ENCODE measurements at places on chromosomes 4 and X.
A peak's percentile ranks its signal among the peaks of the same experiment; 100 is the strongest.

DNA sequence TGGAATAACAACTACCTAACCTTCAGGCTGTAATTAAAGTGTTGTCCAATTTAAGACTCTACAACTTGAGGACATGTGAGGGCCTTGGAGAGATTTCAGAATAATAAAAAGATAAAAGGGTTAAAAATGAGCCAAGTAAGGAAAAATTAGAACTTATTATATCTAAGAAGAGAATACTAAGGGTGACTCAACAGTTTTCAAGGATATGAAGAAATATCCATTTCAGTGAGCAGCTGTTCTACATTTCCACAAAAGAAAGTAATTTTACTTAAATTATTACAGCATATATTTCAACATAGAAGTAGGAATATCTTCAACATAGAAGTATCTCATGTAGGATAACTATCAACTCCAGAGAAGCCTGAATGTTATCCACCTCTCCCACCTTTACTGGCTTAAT lies 11.3 kb downstream of the SNX12 start:
- DNase-seq, result no peak

GRCh38 chr4:135371137-135371536 lies 1169.5 kb upstream of the PABPC4L start:
- DNase-seq, result no peak

- no peak for DNase-seq
These were observed 62.3 kb upstream of the SHOX start for GRCh38 chrX:568311-568710.

DNA sequence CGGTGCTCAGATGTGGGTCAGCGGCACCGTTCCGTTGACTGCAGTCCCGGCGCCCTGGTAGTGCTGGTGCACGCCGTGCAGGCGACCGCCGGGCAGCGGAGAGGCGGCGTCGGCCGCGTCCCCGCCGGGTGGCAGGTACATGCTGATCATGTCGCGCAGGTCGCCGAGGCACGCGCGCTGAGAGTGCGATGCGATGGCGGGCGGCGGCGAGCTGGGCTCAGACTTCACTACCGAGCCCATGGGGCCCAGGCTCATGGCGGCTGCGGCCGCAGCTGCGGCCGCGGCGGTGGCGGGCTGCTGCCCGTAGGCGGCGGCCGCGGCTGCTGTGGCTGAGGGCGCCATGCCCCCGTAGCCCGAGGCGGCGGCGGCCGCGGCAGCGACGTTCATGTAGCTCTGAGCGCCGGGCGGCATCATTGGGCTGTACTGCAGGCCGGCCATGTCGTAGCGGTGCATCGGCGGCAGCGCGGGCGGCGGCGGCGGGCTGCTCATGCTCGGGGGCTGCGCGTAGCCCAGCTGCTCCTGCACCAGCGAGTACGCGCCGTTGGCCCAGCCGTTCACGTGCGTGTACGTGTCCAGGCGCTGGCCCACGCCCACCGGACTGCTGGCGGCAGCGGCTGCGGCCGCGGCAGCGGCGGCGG lies 1.0 kb downstream of the SOX3 start:
- no peak for DNase-seq

DNA sequence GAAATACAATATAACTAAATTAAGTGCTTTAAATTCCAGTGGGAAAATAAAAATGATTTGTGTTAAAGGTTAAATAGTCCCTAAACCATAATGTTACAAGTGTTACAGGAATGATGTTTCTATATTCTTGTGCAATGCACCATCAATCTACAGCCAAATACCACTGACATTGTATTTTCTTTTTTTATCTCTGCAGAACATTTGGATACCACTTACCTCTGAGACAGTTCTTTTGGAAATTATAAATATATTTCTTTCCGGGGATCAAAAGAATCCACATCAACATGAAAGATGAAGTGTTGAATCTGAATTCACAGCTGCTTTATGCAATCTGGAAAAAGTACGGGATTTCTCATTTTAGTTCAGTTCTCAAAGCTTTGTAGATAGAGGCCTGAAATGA lies 518.3 kb upstream of the AGA start:
- DNase-seq, result no peak

DNA sequence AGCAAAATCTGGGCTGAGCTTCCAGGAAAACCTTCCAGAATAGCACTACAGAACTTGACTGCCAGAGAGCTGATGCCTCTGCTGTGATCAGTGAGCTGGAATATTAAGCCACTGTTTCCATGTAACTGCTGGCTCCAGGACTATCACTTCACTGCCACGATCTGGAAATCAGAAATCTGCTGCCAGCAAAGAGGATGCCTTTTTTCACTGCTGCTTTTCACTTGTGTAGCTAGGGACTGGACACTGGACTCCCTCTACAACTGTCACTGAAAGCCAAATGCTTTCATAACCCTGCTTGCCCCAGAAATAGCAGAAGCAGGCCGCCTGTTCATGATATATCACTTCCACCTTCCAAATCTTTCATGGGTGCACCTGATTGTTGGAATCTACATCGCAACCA lies 9.4 kb upstream of the AP1S2 start:
- no peak for DNase-seq

DNA sequence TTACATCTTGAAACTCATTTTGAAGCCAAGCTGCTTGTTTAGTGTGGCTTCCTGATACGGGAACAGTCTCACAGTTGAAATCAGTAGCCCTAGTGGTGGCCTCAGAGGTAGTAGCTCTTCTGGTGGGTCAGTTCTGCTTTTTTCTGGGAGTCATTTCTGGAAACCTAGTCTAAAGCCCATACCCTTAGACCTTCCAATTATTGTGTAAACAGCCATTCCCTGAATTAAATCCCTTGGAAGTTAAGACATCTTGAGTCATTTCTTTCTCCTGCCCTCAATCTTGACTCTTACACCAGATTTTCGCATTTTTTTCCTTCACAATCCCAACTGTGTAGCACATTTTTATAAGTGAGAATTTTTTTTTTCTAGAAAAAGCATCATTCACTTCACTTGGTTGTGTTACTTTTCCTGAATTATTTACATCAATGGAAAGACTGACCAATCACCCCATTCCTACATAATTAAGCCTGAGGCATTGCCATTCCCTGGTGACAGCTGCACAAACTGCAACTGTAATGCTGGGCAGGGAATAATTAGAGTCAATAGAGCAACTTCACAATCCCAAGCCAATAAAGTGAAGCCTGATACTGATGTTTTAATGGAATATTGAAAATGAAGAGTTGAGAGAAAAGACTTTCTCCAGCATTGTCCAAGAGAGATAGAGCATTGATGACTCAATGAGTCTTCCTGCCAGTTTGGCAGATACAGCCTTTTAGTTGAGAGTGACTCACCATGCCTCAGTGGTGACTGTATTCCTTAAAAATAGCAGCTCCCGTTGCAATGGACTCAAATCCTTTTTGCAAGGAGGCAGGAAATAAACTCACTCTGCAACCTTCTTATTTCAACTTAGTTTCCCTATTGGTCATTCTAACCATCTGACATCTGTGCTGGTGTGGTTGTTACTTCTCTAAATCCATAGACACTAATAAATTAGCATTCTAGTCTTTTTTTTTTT lies 13.0 kb upstream of the SEPSECS start:
- DNase-seq, result no peak

- DNase-seq, result peak; percentile 52
These were observed 1.6 kb downstream of the LONRF3 start for GRCh38 chrX:118975831-118976598.

DNA sequence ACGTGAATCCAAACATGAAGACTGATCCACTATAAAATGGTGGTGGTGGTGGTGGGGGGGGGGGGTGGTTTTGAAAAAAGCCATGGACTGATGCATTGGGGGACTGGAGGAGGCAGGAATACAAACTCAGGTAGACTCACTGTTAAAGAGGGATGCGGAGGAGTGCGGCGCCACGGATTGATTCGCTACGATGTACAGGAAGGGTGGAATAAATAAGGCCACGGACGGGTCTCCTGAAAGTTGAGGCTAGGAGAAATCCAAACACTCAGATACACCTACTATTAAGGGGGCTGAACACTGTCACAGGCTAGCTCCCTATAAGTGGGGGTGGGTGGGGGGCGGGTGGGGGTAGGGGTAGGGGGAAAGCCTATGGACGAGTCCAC lies 591 bp downstream of the ELK1 start:
- no peak for DNase-seq

DNA sequence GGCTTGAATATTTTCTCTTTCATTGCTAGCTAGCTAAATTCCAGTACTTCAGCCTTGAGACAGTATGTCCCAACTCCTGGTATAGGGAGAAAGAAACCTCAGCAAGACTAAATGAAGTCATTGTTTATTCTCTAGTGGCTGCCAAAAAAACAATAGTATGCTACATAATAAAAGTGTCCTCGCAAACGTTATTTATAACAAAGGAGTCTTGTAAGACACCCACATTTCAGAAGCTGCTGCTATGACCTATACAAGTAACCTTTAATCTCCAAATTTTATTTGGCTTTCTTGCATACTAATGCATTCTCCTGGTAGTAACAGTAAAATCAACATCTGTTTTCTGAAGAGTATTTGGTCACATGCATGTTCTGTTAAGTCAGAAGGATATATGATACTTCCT lies 28.8 kb downstream of the NEK1 start:
- DNase-seq, result no peak

GRCh38 chr4:14916554-14917297 lies 85.6 kb upstream of the CPEB2 start:
- no peak for DNase-seq

DNA sequence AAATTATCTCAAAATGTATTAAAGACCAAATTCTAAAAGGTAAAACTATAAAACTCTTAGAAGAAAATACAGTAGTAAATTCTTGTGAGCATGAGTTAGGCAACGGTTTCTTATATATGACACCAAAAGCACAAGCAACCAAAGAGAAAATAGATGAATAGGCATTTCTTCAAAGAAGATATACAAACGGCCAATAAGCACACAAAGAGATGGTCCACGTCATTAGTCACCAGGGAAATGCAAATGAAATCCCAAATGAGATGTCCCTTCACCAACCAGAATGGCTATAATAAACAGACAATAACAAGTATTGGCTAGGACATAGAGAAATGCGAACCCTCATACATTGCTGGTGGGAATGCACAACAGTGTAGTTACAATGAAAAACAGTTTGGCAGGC lies 44.6 kb downstream of the RAB33A start:
- DNase-seq, result no peak

GRCh38 chrX:329291-329910 lies 10.8 kb upstream of the GTPBP6 start:
- DNase-seq, result no peak

- no peak for DNase-seq
These were observed 36.5 kb downstream of the DCHS2 start for GRCh38 chr4:154455111-154455510.

DNA sequence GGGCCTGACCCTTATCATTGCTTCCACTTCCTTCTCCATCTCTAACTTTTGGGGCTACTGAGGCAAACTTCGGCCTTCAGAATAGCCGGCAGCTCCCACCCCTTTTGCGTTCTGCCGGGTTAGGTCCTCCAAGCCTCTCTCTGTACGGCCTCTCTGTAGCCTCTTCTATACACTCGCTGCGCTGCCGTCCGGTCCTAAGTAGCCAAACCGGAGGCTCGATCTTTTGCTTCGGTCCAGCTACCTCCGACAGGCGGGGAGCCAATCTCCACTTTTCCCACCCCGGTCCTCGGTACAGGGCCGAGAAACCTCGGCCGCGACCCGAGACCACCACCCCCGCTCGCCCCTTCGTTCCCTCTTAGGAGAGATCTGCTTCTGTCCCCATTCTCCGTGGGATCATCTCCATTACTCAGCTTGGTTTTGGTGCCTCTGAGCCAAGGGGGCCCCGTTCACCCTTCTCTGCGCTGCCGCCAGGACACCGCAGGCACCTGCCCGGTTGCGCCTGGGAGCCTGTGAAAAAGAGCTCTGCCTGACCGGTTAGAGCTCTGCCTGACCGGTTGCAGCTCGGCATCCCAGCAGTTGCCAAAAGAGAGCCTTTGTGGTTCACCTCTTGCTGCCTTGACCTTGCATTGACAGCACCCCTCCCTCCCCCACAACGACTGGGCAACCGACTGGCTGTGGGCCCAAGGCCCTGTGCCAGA lies 1.0 kb upstream of the HTR2C start:
- DNase-seq, result no peak

DNA sequence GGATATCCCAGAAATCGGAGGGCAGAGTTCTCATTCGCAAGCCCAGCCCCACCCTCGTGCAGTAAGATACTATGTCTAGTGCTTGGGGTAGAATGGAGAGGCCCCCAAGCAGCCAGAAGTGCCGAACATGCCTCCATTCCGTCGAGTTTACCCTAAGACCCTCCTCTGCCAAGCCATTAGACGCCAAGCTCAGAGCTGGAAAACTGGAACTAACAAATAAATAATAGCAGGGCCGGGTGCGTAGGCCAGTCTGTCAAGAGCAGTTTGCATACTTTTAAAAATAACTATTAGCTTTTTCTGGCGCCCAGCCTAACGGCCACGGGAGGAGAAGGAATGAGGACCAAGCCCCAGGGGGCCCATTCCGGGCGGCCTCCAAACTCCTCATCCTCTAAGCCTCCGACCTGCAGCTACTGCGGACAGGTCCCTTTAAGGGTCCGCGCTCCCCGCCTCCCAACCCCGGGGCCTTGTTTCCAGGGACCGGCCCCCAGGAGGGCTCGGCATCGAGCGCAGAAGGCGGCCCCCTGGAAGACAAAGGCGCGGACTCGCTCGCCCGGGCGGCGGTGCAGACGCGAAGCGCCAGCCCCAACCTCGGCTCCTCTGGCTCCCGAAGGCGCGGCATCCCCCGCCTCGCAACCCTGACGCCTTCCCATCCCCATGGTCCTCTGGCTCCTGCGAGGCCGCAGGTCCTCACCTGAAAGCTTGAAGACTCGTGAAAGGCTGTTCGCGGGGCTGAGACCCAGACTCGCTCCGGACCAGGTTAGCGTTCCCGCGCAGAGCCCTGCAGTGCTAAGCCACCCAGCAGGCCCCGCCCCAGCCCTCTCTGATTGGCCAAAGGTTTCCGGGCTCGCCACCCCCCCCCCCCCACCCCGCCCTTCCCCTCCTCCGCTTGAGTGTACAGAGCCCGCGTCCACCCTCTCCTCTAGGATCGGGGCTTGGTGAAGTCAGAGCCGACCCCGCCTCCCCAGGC lies at the start of gene TMSB15A:
Gene TMSB15A, minus strand, starts transcription at position 765 of the 967 bp plus-strand sequence.
- DNase-seq, result peak; percentile 31

DNA sequence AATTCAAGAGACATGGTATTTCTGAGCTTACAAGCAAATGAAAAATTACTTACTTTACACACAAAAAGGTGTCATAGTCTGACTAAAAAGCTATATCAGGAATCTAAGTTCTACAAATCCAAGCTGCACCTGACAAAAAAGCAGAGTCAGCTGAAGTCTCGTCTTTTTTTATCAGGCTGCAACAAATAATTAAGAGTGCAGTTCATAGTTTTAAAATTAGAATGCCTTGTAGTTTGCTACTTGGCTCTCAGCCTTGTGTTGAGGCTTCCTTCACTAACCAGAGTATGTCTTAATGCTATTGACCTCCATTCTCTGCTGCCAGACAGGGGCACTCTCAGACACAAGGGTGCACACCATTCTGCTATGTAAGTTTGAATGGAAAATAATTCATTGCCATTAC lies 940.7 kb downstream of the PCDH7 start:
- no peak for DNase-seq

DNA sequence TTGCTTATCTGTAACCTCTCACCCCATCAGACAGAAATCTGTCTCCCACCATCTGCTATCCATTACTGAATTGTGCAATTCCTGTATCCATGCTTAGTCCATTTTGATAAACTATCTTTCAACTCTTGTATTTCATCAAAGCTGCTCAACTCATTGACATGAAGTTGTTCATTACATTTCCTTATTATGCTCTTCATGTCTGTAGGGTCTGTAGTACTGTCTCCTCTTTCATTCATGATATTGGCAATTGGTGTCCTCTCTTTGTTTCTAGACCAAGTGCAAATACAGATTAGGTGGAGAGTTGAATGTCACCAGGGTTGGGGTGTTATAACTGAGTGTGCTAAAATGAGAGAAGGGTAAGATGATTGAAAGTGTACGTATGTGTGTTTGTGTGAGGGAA lies 69.2 kb upstream of the ADRA2C start:
- no peak for DNase-seq
